Activated naive CD4-positive, alpha-beta T cell treated with anti-CD3 and anti-CD28 coated beads for 36 hours (primary cell): ENCODE measurements at places on chromosomes 16 and 17.

DNA sequence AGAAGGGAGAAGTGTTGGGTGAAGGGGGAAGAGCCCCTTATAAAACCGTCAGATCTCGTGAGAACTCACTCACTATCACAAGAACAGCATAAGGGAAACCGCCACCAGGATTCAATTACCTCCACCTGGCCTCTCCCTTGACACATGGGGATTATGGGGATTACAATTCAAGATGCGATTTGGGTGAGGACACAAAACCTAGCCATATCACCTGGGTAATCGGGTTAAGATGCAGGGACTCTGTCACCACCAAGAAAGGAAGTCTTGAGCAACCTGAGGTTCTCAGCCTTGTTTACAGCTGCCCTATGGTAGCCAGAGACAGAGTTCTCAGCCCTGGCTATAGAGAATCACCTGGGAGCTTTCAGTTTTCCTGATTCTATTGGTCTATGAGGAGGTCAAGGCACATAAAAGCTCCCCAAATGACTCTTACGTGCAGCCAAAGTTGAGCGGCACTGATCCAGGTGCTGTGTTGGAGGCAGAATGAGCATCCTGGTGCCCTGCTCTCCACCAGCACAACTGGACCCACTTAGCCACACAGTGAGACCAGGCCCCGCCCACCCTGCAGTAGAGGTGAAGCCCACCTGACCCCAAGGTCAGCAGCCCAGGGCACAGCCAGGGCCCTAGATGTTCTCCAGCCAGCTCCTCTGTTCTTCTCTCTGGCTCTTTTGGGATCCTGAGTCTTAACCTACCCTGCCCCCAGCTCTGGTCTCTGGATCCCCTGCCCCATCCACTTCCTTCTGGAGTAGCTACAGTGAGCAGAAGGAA, 138.5 kb upstream of the CDH5 start:
- no peak for DNase-seq

DNA sequence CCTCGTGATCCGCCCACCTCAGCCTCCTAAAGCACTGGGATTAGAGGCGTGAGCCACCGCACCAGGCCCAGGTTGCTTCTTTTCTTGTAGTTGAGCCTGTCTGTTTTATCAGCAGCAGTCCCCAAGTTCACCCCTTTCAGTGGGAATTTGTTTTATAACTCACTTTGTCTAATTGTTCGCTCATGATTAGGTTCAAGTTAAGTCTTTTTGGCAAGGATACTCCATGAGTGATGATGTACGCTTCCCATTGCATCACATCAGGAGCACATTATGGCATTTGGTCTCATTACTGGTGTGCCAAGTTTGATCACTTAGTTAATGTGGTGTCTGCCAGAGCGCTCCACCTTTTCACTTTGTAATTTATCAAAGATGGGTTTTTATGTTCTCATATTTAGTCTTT, 14.4 kb upstream of the GJD3 start:
- no peak for DNase-seq

- DNase-seq = no peak
Measured at GRCh38 chr16:84791088-84791487, 28.7 kb upstream of the CRISPLD2 start.

DNA sequence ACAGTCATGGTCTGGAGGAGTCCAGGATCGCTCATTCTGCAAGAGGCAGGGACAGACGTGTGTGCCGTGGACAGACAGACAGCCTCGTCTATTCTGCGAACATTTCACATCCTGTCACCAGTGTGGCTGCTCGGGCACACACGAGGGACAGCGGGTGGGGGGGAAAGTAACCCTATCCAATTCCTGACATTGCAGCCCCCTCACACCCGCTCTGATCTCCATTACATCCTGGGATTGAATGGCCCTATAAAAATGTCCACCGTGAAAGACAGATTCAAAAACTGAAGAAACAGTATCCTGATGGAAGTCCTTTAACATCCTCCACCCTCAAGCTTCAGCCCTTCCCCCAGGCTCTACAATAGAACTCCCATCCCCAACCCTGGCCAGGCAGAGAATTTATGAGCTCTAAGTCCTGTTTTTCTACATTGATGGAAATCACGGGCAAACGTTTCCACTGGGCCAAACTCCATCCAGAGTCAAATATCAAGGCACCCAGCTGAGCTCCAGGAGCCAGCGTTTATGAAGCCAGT, 39.4 kb downstream of the HS3ST3A1 start:
- no peak for DNase-seq

- DNase-seq = peak; percentile 28
Measured at GRCh38 chr17:37506678-37507077, 17.0 kb downstream of the DUSP14 start.

DNA sequence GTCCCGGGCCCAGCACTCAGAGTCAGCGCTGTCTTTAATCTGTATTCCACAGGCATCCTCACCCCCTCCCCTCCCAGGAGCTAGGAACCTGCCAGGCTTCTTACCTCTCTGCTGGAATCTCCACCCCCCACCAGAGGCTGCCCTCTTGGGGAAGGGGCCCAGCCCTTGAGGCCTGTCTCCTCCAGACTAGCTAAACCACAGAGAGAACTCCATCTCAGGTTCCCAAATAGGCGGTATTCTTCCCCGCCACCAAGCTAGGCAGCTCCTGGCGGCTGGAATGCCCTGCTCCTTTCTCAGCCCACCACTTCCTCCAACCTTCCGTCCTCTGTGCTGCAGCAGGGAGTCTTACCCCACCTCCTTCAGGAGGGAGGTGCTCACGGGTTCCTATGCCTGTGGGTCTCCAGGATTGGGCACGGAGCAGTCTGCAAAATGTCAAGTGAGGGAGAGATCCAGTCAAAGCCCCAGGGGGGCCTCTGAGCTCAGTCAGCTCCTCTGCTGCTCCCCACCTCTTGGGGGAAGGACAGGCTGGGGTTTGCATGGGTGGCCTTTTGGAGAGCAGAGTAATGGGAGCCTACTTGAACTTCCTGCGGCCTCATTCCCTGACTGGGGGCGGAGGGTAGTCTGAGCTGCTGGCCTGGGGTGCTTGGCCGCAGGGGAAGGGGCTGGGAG, 55.7 kb downstream of the SREBF1 start:
- DNase-seq = no peak

DNA sequence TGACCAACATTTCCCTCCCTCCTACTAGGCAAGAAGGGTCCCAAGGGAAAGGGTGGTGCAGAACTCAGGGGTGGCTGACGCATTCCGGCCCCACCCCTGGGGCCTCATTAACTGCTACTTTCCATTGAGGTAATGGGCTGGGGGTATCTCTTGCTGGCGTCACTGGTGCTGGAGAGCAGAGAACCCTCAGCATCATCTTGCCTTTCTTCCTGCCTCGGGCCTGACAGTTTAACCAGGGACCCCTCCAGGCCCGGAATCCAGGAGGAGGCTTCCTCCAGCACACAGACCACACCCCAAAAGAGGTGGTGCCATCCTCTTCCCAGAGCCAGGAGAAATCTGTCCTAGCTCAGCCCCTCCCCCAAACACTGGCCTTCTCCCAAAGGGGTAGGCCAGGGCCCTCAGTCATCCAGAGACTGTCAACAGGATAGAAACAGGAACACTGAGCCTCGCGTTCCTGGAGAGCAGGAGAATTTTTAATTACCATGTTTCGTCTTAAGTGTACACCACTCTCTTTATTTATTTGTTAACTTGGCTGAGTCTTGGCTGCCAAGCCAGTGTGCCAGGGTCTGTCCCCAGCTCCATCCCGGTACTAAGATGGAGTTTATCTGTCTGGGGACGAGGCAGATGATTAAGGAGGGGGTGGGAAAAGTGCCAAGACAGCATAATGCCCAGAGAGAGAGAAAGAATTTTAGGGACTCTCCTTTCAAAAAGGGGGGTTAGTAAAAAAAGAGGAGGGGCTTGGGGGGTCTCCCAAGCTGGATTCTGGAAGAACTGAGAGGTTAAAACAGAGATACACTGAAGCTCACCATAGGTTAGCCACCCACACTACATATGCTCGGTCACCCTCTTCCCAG, 5.1 kb downstream of the ETV4 start:
- DNase-seq = no peak

DNA sequence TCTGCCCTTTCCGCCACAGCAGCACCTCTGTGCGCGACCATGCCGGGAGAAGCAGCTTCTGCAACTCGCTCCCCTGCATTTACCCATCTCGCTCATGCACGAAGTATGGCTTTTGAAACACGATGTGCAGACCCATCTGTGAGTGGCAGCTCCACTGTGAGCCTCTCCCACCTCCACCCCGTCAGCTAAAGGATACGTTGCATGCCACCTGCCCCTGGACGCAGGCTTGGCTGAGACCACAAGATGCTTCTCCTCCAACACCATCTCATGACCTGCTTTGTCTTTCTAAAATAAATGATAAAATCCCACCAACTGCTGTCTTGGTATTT, 100.9 kb downstream of the ZNF778 start:
- DNase-seq = no peak
